ENCODE measurements at places on chromosomes 12 and 14. TPM values are rescaled to one million over a fixed set of nuclear protein-coding genes. Genes with fewer than 3 reads are reported as not detected.

Gene CELA1
- total RNA-seq, result not detected

- no peak for DNase-seq
Measured at GRCh38 chr12:44875954-44876543, at the start of gene NELL2. Gene NELL2 (minus strand): TSS chr12:44876315. CDS start chr12:44875869, 446 bp downstream.

DNA sequence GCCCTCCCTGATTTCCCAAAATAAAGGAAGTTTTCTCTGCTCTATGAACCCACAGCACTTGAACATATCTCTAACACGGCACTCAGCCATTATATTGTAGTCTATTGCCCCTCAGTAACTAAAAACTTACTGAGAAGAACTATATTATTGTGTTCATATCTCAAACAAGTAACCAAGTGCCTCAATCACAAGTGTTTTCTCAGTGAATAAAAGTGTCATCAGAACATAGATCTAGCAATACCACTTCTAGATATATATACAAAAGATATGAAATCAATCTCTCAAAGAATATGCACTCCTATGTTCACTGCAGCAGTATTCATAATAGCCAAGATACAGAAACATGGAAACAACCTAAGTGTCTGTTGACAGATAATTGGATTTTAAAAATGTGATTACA is 138.1 kb downstream of the NELL2 start:
- DNase-seq, result no peak

Gene FOXN3
- 93.5 TPM for total RNA-seq

Gene LUM
- 494 TPM for total RNA-seq
